ENCODE measurements at places on chromosomes 4 and X.

- DNase-seq: no peak
Measured at GRCh38 chr4:26854701-26855100, 5.9 kb upstream of the STIM2 start.

DNA sequence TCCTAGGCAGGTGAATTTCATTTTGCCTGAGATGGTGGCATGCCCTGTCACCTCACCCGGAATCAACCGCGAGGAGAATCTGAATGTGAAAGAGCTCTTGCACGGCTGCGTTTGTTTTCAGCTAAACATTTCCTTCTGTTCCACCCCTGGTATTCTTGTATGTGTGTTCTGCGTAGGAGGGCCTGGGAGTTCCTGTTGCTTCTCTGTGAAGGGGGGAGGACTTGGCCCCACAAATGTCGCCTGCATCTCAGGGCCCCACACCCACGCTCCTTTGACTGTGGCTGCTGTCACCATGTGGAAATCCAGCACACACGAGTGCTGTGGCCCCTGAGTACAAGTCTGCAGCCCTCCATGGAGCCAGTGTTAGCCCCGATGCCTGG, 45.8 kb upstream of the CLCN4 start:
- peak; percentile 58 for DNase-seq

DNA sequence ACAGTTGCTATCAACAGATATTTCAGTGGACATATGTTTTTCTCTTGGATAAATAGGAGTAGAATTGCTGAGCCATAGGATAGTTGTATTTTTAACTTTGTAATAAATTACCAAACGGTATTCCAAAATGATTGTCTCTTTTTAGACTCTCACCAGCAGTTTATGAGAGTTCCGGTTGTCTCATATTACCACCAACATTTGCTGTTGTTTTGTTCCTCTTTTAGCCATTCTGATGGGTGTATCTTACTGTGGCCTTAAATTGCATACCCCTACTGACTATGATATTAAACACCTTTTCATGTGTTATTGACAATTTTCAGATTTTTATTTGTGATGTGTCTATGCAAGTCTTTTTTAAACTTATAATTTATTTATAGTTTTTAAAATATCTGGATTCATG, 39.7 kb downstream of the SNX25 start:
- no peak for DNase-seq

DNA sequence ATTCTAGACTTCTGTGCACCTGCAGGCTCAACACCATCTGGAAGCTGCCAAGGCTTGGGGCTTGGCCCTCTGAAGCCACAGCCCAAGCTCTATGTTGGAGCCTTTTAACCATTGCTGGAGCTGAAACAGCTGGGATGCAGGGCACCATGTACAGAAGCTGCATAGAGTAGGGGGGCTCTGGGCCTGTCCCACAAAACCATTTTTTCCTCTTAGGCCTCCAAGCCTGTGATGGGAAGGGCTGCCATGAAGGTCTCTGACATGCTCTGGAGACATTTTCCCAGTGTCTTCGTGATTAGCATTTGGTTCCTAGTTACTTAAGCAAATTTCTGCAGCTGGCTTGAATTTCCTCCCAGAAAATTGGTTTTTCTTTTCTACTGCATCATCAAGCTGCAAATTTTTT, 999.3 kb upstream of the GRIA3 start:
- DNase-seq: no peak

GRCh38 chrX:71536285-71536684, 3.4 kb downstream of the OGT start:
- DNase-seq: peak; percentile 15

DNA sequence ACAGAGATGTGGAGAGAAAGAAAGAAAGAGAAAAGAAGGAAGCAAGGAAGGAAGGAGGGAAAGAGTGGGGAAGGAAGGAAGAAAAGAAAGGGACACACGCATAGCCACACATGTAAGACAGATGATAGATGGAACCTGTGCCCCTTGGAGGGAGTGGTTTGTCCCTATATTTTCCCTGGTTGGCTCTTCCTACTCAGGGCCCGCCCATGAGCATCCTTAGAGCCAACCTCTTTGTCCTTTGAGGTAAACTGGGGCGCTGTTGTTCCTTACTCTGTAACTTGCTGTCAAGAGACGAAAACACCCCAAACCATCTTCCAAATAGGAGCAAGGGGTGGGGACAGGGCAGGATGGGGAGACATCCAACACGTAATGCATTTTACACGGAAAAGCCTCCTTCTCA, 220.9 kb downstream of the MAML3 start:
- no peak for DNase-seq

DNA sequence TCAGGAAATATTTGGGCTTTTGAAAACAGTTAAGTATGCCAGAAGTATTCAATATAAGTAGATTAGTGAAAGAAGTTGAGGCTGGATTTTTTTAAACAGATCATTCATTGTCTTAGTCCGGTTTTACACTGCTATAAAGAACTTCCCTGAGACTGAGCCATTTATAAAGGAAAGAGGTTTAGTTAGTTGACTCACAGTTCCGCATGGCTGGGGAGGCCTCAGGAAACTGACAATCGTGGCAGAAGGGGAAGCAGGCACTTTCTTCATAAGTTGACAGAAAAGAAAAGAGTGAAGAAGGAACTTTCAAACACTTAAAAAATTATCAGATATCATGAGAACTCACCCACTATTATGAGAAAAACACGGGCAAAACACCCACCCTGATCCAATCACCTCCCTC, 31.1 kb upstream of the CYLC1 start:
- DNase-seq: no peak

DNA sequence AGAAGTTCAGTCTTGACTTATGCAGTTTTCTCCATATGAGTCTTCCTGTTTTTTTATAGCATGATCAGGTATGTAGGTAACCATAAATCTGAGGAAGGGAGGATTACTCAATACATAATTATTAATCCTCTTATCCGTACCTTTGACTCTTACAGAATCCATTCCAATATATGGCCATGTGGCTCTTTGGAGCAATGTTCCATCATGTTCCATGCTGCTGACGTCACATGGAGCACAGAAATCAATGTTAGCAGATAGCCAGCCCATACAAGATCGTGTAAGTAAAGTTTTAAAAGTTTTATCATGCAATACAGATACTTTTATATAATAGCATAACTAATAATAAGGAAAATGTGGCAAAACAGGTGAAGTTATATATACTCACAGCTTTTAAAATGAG, 19.6 kb downstream of the IL15 start:
- no peak for DNase-seq

DNA sequence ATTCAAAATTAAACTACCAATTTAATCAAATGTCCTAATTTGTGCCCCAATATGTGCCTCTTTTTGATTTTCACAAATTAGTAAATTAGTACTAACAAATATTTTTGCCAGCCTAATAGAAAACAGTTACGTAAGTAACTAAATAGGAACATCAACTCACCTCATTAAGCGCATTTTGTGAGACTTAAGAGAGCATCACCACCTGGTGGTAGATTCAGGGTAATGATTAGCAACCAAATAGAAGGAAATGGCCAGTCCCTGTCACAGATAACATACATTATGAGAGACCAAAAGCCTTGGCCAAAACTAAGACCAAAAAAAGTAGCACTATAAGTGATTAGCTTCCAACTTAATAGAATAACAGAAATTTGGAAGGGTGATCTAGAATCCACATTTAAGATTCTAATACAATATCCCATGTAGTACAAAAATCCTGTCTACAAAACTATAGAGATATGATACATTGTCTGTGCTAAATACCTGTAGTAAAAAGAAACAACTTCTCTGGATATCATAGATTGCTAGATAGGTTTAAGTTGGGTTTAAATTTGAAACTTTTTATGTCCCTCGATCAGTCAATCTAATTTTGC, 46.7 kb downstream of the C4orf46 start:
- no peak for DNase-seq

DNA sequence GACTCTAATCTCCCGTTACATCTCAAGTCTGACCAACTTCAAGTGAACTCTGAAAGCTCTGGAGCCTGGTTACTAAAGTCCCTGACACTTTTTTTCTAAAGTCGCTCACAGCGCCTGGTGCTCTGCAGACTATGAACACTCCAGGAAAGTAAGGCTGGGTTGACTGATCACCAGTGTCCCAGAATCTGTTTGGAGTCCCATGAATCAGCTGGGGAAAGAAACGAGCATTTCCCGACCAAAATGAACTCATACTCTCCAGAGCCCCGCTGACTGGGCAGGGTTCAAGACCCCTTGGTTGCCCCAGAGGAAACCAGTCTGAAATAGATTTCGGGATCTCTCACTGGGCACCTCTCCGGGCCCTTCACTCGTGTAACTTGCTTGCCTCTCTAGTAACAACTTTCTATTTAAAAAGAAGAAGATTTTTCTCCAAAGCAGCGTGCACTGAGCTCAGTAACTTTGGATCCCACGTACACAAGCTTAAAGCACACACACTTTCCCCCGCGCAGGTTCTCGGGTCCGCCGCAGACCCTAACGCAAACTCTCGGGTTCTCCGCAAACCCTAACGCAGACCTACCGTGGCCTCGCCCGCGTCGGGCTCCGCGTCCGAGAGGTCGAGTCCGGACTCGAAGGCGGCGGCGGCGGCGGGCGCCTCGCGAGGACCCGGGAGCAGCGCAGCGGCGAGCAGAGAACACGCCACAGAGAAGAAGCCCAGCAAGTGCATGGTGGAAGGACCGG, 964 bp downstream of the VEGFC start:
- DNase-seq: no peak

GRCh38 chrX:86133761-86134160, 14.5 kb upstream of the DACH2 start:
- no peak for DNase-seq

DNA sequence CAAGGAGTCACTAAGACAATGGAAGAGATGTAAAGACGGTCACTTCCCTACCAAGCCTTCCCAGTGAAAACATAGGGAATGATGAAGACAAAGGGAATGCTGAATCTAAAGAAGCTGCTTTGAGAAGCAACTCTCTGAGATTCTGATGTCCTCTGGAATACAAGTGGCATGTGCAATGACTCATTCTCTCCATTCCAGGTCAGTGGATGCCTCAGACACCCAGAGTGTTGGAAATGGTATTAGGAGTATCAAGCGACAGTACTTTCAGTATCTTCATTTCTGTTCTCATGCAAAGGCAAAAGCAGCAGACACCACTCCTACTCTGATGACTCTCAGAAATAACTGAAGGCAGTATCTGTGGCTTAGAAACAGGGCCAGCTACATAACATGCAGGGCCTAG, 102.6 kb downstream of the FSTL5 start:
- no peak for DNase-seq

DNA sequence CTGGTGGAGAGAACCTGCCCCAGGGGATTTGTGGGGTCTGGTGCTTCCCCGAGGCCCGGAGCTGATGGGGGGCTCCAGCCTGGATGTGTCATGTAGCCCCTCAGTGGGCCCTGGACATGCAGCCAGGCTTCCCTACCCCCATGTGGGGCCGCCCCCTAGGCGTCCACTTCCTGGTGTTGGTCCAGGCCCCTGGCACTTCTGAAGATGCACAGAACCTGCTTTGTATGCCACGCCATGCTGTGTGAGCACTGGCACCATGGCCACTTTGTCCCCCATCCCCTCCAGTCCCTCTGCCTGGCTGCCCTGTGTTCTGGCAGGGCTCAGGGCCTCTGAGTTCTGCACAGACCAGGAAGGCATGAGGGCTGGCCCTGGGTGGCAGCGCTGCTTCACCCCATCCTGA, 29.2 kb downstream of the WFS1 start:
- DNase-seq: no peak

GRCh38 chrX:56219700-56220099, 12.5 kb upstream of the KLF8 start:
- DNase-seq: no peak

- no peak for DNase-seq
Measured at GRCh38 chr4:158817562-158818296, 48.9 kb downstream of the FNIP2 start.

- no peak for DNase-seq
Measured at GRCh38 chrX:106921637-106922036, 1.4 kb downstream of the CLDN2 start.

DNA sequence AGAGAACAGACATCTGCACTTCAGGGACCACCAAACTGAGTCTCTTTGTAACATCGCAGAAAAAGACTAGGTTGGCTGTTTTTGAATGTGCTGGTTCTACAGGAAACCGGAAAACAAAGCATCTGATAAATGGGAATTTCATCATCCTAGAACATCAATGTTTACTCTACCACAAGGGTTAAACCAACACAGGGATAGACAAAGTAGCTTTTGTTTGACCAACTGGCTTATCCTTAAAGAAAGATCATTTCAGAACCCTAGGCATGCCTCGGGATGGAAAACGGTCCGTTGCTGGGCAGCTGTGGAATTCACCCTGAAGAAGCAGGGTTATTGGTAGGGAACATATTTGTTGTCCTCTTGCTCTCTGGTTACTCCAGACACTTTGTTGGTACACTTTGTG, 2355.5 kb upstream of the AGA start:
- DNase-seq: no peak

DNA sequence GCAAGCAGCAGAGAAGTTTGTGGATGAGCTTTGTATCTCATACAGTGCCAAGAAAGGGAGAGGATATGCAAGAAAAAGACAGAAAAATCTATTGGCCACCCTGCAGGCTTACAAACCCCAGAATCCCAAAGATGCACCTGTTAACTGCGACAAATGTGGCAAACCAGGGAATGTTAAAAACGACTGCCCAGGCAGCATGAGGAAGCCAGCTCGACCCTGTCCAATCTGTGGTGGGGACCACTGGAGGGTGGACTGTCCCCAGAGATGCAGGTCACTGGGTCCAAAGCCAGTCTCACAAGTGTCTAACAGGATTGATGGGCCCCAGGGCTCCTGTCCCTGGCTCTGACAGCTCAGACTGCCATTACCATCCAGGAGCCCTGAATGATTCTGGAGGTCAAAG, 12.9 kb upstream of the COL25A1 start:
- DNase-seq: no peak

DNA sequence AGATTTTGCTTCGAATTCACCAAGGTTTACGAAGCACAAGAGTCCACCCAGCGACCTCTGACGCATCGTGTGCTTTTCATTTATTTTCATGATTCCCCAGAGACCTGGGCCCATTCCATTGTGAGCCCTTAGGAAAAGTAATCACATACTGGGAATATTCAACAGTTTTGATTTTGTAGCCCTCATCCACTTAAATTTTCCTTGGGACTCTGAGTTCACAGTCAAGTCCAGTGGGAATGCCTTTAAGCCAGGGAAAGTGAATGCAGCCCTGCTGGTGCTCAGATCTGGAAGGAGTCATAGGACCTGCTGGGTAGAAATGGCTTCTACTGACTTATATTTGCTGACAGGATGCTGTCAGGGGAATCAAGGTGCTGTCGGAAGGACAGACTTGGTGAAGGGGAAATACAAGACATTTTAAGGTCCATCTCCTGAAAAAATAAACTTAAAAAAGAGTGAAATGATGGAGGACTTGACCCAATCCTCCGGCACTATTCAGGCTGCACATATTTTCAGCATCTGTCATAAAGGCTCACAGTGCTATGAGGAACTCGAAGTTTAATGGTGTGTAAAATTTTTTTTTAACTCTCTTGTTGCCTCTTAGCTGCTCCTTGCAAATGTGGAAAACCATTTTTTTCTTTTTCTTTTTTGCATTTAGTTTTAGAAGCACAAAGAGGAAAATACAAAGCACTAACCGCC, 204.9 kb downstream of the MID1 start:
- DNase-seq: no peak

GRCh38 chrX:46072791-46073190, 472.4 kb downstream of the ZNF674 start:
- DNase-seq: no peak

GRCh38 chrX:13284570-13284969, 35.3 kb downstream of the ATXN3L start:
- DNase-seq: no peak
